ENCODE measurements at places on chromosomes 11 and 22. TPM values are rescaled to one million over a fixed set of nuclear protein-coding genes. Genes with fewer than 3 reads are reported as not detected.

NCR3LG1 gene
- total RNA-seq, result 1.8 TPM

DNAJB7 gene
- not detected for total RNA-seq

TMEM45B gene
- not detected for total RNA-seq

OR5M8 gene
- not detected for total RNA-seq

GGT5 gene
- not detected for total RNA-seq

DCHS1 gene
- total RNA-seq, result 0.25 TPM

SLC37A2 gene
- total RNA-seq, result not detected

GRCh38 chr11:11845551-11845950 lies 3.8 kb downstream of the USP47 start:
- DNase-seq, result no peak

DNA sequence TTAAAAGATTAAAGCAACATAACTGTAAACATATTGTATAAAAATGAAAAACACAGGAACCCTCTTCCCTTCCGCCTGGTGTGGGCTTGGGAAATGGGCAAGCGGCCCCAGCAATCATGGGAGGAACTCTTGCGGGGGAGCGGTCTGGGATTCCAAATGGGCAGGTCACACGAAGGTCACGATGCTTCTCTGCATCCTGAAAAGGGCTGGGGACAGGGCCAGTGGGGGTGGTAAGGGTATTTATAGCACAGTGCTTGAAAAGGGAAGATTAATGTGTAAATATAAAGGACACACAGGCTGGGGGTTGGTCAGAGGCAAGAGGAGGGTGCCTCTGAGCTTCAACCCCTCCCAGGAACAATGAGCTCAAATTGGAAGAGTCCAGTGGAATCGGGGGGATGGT lies 46.9 kb upstream of the OR4B1 start:
- no peak for DNase-seq

DNA sequence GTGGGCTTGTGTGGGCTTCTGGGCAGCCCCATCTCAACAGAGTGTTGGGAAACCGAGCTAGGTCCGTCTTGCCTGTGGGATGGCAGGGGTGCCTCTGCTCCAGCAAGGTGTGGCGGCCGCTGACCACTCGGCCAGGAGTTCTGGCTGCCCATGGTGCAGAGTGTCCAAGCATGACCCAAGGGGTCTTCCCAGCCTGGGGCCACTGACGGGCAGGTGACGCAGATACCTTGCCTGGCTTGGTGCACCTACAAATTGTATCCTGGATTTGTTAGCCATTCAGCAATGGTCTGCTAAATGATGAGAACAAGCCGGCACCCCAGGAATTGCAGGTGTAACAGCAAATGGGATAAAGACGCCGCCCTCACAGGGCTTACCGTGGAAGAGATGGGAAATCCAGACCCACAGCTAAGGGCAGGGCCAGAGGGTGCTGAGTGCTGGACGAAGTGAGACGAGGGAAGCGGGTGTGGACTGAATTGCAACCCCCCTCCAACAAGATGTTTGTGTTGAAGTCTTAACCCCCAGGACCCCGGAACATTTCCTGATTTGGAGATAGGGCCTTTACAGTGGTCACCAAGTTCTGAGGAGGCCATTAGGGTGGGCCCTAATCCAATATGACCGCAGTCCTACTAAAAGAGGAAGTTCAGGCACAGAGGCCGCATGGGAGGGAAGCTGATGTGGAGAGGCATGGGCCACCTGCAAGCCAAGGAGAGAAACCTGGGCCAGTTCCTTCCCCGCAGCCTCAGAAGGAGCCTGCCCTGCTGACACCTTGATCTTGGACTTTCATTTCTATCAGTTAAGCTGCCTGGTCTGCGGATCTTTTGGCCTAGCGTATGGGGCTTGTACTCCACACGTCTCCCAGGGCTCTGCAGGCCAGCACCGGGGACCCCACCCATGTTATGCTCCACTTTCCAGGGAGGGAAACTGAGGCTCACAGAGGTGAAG lies 45.2 kb upstream of the LINC01488 start:
- no peak for DNase-seq

DNA sequence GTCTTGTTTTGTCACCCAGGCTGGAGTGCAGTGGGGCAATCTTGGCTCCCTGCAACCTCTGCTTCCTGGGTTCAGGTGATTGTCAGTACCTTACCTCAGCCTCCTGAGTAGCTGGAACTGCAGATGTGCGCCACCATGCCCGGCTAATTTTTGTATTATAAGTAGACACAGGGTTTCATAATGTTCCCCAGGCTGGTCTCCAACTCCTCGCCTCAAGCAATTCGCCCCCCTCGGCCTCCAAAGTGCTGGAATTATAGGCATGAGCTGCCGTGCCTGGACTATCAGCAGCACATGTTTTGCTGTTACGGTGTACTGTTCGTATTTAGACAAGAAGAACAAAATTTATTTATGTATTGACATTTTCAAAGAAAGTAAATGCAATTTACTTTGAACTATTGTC lies 34.8 kb downstream of the RAB39A start:
- DNase-seq, result no peak

- DNase-seq, result no peak
These were observed 292.7 kb downstream of the OPCML start for GRCh38 chr11:133239575-133239974.

GRCh38 chr11:61976420-61976800 lies 9.0 kb upstream of the FTH1 start:
- no peak for DNase-seq

Data from G401 (cell line).